ENCODE measurements at places on chromosomes 11 and 22.

DNA sequence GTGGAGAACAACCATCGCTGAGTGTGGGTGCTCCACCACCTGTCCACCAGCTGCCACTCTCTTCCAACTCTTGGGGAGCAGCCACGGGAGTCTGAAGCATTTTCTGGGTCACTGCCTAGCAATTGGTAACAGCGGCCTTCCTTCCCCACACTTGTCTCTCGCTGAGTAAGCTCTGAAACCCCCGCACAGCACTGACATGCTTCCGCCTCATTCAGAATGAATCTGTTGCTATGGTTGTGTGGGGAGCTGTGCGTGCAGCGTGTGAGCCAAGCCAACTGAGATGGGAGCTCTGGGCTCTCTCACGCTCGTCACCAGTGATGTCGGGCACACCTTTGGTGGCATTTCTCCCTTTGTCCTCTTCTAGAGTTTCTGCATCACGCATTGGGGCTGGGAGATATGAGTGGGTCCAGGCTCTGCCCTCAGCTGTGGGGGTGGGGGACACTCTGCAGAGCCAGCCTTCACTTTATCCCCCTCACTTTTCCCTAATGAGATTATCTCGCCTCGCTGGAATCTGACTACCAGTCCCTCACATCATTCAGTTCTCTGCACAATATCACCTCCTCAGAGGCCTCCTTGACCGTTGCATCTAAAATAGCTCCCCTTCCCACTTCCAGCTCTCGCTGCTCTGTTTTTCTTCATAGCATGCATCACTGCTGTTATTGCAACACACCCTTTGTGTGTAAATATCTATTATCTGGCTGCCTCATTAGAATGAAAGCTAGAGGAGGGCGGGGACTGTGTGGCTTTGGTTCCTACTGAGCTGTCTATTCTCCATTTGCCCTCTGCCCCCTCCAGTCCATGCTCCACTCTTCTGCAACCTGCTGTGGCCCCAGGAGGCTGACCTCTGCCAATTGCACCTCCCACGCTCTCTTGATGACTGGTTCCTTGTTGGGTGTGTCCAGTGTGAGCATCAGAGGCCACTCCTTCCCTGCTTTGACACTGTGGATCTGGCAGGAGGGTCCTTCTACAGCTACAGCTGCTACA, 569.9 kb upstream of the CADM1 start:
- no peaks in the 10 kb centered on the region for H3K4me1 ChIP-seq
- peaks cover 3% of the 10 kb centered on the region for H3K27me3 ChIP-seq
- H3K36me3 ChIP-seq, result no peaks in the 10 kb centered on the region
- no peak overlapping the region for H3K27ac ChIP-seq

GRCh38 chr11:116104498-116105174, 600.4 kb upstream of the CADM1 start:
- H3K4me3 ChIP-seq, result no peak overlapping the region
- DNase-seq, result no peak
- no peak overlapping the region for H3K27ac ChIP-seq

DNA sequence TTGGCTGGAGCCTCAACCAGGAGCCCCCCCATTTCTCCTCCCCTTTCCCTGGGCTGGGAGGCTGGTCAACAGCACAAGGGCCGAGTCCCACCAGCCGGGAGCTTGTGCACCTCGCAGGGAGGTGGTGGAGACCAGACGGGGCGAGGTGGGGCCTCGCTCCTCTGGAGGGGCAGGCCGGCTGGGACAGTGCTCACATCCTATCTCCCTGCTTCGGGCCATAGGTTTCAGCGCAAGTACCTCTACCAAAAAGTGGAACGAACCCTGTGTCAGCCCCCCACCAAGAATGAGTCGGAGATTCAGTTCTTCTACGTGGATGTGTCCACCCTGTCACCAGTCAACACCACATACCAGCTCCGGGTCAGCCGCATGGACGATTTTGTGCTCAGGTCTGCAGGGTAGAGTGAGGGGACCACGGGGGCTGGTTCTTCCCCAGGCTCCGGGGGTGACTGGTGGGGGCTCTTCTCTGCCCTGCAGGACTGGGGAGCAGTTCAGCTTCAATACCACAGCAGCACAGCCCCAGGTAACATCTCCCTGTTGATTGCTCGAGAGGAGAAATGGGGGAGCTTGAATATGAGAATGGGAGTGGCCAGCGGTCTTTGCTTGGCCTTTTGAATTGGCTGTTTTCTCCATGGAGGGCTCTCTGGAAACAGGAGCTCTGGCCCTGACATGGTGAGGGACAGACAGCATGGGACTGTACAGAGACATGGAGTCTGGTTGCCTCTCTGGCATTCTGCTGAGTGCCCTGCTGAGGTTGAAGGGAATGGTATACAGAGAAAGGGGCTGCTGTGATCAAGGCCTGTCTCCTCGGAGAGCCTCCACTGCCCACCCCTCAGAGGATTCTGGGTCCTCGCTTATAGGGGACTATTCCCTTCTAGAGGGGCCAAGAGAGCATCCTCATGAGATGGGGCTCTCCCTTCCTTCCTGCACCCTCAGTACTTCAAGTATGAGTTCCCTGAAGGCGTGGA, 3.3 kb downstream of the SIDT2 start:
- peaks cover 38% of the 10 kb centered on the region for H3K4me1 ChIP-seq
- DNase-seq, result no peak

- H3K27ac ChIP-seq, result no peak overlapping the region
- H3K4me1 ChIP-seq, result peaks cover 38% of the 10 kb centered on the region
- peak; percentile 1 for DNase-seq
- peaks cover 27% of the 10 kb centered on the region for H3K36me3 ChIP-seq
Observed at GRCh38 chr11:1305501-1306056, 3.9 kb downstream of the TOLLIP start.

GRCh38 chr22:23840026-23840425, 1.2 kb upstream of the DERL3 start:
- DNase-seq, result no peak
- H3K27me3 ChIP-seq, result no peaks in the 10 kb centered on the region
- peaks cover 26% of the 10 kb centered on the region for H3K36me3 ChIP-seq
- no peak overlapping the region for H3K4me3 ChIP-seq
- peaks cover 20% of the 10 kb centered on the region for H3K4me1 ChIP-seq
